ENCODE measurements at places on chromosomes 3 and 15. TPM values are rescaled to one million over a fixed set of nuclear protein-coding genes. Genes with fewer than 3 reads are reported as not detected.

SOX14 gene
- total RNA-seq: 0.21 TPM

DNA sequence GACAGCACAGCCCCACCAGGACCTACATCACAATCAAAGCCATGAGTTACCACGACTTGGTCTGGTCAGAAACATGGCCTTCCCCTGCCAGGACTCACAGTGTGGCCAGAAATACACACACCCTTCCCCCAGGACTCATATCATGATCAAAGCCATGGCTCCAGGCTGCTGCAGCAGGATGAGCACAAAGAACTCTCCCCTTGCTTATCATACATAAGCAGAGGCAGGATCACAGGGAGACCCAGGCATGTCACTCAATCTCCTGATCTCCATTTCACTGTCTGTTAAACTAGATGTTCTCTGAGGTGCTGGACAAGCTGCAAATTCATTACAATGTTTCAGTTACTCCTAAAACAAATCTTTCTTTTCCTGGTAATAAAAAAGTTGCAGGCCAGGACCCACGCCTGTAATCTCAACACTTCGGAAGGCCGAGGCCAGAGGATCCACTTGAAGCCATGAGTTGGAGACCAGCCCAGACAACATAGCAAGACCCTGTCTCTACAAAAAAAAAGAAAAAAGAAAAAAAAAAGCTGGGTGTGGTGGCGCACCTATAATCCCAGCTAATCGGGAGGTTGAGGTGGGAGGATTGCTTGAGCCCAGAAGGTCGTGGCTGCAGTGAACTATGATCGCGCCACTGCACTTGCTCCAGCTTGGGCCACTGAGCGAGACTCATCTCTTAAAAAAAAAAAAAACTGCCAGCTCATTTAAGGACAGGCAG, 1.2 kb downstream of the PFKFB4 start:
- no peak overlapping the region for H3K4me3 ChIP-seq
- no peaks in the 10 kb centered on the region for H3K27me3 ChIP-seq
- H3K36me3 ChIP-seq: no peaks in the 10 kb centered on the region
- no peak overlapping the region for H3K27ac ChIP-seq
- H3K4me1 ChIP-seq: peaks cover 8% of the 10 kb centered on the region

- no peaks in the 10 kb centered on the region for H3K27me3 ChIP-seq
- H3K4me1 ChIP-seq: no peaks in the 10 kb centered on the region
- H3K4me3 ChIP-seq: no peak overlapping the region
- H3K27ac ChIP-seq: no peak overlapping the region
Measured at GRCh38 chr3:78858174-78858573, 909.6 kb downstream of the ROBO1 start.

DNA sequence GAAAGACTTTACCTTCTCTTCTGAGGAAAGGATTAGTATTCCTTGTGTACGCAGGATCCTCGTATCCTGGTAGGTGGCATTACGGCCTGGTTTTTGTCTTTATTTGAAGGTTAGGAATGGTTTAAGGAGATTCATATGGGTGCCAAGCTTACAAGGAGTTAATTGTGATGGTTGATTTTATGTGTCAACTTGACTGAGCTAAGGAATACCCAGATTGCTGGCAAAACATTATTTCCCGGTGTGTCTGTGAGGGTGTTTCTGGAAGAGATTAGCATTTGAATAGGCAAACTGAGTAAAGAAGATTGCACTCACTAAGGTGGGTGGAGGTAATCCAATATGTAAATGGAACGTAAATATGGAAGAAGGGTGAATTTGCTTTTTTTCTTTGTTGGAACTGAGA, 44.4 kb upstream of the ABI3BP start:
- no peak for DNase-seq
- no peaks in the 10 kb centered on the region for H3K36me3 ChIP-seq
- H3K27me3 ChIP-seq: no peaks in the 10 kb centered on the region
- no peak overlapping the region for H3K27ac ChIP-seq

DNA sequence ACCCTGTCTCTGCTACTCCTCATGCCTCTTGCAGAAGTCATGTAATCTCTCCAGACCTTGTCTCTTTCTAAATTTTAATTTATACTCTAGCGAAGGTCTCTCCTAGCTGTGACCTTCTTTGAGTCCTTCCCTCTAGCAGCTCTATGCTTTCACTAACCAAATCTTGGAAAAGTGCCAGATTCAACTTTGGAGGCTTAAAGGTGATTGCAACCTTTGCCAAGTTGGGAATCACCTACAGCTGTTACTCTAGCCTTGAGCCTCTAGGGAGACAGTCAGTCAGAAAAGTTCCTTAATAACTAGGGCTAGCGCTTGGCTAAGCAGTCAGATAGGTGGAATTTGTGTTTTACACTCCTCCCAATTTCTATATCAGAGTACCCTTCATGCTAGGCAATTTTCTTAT, 46.1 kb upstream of the ABI3BP start:
- H3K4me3 ChIP-seq: no peak overlapping the region
- DNase-seq: no peak
- H3K27me3 ChIP-seq: no peaks in the 10 kb centered on the region
- no peaks in the 10 kb centered on the region for H3K4me1 ChIP-seq

- H3K27me3 ChIP-seq: no peaks in the 10 kb centered on the region
Measured at GRCh38 chr3:183517607-183518006, 37.9 kb downstream of the KLHL6 start.

DNA sequence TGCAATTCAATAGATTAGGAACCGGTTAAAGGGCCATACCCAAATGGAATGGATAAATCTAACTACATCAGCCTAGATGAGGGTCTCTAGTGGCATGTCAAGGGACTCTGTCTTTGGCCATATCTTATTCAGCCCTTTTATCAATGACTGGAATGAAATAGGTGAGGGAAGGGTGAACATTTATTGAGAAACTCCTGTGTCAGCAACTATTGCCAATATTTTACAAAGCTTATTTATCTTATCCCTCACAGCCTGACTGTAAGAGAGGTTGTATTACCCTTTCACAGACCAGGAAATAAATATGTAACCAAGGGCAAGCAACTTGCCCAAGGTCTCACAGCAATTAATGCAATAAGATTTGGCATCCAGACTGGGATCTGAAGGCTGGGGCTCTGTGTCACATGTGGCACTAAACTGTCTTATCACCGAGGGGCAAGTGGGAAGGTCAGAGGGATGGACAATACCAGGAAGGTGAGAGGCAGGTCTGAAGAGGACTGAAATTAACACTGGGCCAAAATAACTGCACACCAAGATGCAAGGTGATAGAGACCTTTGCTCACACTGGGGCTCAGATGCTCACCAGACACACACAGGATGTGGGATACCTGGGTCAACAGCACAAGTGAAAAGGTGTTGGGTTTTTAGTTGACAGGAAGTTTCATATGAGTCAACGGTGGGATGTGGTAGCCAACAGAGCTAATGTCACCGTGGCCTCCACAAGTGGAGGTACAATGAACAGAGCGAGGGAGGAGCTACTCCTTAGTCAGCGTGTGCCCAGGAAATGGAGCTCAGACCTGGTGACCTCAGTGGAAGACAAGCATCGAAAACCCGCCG, 261.3 kb downstream of the RPLP1 start:
- H3K36me3 ChIP-seq: no peaks in the 10 kb centered on the region
- H3K4me1 ChIP-seq: no peaks in the 10 kb centered on the region
- H3K4me3 ChIP-seq: no peak overlapping the region

GRCh38 chr3:66381626-66382025, 119.2 kb downstream of the LRIG1 start:
- H3K27ac ChIP-seq: no peak overlapping the region
- DNase-seq: no peak
- H3K4me1 ChIP-seq: no peaks in the 10 kb centered on the region
- peaks cover 62% of the 10 kb centered on the region for H3K36me3 ChIP-seq

- no peak overlapping the region for H3K4me3 ChIP-seq
- H3K36me3 ChIP-seq: no peaks in the 10 kb centered on the region
- H3K27ac ChIP-seq: no peak overlapping the region
- DNase-seq: no peak
Measured at GRCh38 chr3:9078561-9079240, 115.4 kb upstream of the RAD18 start.
